ENCODE measurements at places on chromosomes 3 and 15.
A peak's percentile ranks its signal among the peaks of the same experiment; 100 is the strongest.

GRCh38 chr3:11393401-11393800 is 121.2 kb downstream of the ATG7 start:
- no peak for DNase-seq

DNA sequence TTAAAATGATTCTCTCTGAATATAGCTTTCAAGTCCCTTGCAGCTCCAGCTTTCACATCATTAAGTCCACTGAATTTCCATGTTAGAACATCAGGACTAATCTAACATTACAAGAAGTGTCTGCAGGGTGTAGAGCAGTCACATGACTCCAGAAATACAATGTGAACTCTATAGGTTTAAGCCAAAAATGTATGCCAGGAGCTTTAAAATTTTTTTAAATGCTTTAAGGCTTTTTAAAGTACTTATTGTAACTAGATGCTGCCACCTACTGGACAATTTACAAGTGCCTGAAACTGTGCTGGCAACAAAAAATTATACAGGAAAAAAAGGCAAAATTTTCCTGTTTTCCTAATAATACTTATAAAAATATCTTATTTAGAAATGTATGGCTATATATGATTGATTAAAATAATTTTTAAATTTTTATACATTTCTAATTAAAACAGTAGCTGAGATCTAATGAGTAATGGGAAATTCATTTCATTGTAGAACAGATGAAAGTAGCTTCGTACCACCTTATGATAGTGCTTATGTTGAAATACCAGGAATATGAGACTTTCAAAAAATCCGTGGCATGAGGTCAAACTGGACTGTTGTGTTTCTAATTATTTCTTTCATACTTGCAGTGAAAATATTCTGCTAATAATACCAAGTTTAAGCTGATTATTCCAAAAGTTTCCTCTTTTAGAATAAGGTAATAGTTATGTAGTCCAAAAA is 25.7 kb downstream of the FSIP1 start:
- DNase-seq: no peak

DNA sequence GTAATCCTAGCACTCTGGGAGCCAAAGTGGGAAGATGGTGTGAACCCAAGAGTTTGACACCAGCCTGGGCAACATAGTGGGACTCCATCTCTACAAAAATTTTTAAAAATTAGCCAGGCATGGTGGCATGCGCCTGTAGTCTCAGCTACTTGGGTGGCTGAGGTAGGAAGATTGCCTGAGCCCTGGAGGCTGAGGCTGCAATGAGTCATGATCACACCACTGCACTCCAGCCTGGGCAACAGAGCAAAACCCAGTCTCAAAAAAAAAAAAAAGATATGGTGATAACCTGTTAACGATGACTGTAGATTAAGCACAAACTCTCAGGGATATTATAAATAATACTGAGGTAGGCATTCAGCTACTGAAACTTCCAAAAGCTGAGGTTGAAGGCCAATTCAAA is 107.5 kb downstream of the SLC49A4 start:
- DNase-seq: no peak

DNA sequence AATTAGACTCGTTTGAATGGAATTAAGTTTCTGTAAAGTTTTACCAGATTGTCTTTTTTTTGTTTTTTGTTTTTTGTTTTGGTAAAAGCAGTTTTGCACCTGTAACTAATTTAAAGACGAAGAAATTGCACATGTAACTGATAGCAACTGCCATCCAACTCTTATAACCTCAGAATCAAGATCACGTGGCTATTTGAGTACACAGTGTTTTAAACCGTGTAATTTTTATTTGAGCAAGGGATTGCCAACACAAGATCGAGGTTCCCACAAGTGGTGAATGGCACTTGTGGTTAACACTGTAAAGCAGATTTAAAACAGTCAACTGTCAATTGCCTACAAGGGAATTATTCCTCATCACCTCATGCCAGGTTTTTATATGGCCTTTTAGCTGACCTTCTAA is 67.3 kb downstream of the PPARG start:
- no peak for DNase-seq

DNA sequence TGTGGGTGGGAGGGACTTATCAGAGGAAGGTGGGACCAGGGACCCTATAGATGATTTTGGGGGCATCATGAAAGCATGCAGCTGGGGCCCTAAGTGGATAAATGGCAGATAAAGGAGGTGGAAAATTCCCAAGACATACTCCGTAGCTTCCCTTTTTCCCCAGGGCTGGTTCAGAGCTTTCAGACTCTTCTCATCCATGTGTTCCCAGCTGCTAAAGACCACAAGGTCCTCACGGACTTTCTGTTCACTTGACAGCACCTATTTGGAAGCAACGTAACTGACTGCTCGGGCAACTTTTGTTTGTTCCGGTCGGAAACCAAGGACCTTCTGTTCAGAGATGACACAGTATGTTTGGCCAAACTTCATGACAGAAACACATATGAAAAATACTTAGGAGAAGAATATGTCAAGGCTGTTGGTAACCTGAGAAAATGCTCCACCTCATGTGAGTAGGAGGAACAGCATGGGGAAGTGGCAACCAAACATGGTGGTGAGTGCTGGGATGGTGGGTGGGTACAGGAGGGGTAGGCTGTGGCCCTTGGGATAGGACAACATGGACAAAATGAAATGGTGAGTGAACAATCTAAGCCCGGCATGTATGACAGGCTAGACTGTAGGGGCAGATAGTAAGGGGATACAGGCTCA is 28.7 kb upstream of the SRPRB start:
- DNase-seq: no peak

- DNase-seq: peak; percentile 78
Measured at GRCh38 chr15:90872486-90873184, 4.2 kb downstream of the FURIN start.
